KBM-7 (cell line): ENCODE measurements at places on chromosomes 3 and 15.

DNA sequence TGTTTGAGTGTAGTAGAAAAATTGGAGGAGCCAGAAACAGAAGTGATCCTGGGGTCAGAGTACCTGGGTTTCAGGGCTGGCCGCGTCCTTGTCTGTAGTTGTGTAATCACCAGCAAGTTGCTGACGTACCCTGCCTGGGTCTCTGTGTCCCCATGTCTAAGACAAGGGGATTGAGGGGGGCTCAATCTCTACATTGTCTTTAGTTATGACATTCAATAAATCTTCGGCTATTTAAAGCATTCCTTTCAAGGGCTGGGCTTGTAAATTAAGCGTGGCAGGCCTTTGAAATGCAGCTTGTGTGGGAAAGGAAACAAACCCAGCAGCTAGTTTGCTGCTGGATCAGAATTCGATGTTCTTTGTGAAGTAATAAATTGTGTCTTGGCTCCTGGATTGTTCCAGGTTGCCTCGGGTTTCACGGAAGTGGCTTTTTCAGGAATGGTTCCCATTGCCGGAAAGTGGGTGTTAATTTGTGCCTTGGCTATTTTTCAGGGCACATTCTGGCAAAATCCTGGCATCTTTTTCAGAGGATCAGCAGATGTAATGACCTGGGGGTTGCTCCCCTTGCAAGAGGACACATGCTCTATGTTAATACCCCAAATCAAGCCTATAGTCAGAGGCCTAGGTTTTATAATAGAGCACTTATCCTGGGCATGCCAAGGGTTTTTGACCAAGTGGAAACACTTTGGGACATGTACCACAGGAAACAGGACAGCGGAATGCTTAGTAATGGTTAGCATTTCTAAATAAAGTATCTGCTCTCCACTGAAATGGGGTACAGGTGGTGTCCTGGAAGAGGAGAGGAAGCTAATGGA, 294.8 kb upstream of the NR2E3 start:
- no peak for DNase-seq

- DNase-seq = no peak
Measured at GRCh38 chr3:120741837-120742197, 499 bp downstream of the RABL3 start.

GRCh38 chr3:146133441-146133840, 27.5 kb downstream of the PLOD2 start:
- DNase-seq = no peak

GRCh38 chr3:188807006-188807405, 364.8 kb upstream of the TPRG1 start:
- DNase-seq = no peak

DNA sequence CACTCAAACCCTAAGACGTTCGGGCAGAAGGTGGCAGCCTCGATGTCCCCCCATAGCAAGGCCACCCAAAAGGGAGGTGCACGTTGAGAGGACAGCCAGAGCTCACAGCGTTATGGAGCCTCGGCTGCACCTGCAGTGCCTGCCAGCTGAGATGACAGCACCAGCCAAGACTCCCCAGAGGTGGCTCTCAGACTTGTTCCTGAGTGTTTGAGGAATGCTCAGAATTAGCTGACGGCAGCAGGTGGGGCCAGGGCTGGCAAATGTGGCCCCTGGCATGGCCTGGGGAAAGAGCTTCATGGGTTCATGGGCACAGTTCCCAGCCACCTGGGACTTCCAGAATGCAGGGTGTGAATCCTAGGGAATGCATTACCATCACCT, 177.8 kb downstream of the KLF13 start:
- no peak for DNase-seq

GRCh38 chr3:114108137-114108536, 51.6 kb downstream of the QTRT2 start:
- DNase-seq = no peak
